ENCODE measurements at places on chromosomes 3 and 15.

GRCh38 chr3:96478496-96478895 lies 335.9 kb upstream of the EPHA6 start:
- DNase-seq, result no peak

DNA sequence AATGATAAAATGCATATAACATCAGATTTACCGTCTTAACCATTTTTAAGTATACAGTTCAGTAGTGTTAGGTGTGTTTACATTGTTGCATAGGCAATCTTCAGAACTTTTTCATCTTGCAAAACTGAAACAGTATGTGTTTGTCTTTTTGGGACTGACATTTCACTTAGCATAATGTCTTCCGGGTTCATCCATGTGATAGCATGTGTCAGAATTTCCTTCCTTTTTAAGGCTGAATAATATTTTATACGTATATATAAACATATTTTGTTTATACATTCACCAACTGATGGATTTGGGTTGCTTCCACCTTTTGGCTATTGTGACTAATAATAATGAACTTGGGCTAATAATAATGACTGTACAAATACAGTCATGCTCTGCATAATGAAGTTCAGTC lies 3.0 kb downstream of the PARP15 start:
- no peak for DNase-seq

GRCh38 chr3:135844386-135844785 lies 121.1 kb upstream of the PPP2R3A start:
- no peak for DNase-seq

DNA sequence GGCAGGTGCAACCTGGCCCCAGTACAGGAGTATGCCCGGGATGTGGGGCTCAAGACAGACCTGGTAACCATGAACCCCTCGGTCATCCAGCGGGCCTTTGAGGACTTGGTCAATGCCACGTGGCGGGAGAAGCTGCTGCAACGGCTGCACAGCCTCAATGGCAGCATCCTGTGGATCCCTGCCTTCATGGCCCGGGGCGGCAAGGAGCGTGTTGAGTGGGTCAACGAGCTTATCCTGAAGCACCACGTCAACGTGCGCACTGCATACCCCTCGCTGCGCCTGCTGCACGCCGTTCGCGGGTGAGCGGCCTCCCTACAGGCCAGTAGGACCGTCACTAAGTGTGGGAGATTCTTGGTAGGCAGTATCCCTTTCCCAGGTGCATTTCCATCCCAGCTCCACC lies 51.0 kb downstream of the ST8SIA2 start:
- DNase-seq, result no peak

GRCh38 chr3:185720326-185720725 lies 104.5 kb downstream of the IGF2BP2 start:
- DNase-seq, result no peak

GRCh38 chr15:43095243-43095642 lies 10.6 kb downstream of the UBR1 start:
- DNase-seq, result no peak

DNA sequence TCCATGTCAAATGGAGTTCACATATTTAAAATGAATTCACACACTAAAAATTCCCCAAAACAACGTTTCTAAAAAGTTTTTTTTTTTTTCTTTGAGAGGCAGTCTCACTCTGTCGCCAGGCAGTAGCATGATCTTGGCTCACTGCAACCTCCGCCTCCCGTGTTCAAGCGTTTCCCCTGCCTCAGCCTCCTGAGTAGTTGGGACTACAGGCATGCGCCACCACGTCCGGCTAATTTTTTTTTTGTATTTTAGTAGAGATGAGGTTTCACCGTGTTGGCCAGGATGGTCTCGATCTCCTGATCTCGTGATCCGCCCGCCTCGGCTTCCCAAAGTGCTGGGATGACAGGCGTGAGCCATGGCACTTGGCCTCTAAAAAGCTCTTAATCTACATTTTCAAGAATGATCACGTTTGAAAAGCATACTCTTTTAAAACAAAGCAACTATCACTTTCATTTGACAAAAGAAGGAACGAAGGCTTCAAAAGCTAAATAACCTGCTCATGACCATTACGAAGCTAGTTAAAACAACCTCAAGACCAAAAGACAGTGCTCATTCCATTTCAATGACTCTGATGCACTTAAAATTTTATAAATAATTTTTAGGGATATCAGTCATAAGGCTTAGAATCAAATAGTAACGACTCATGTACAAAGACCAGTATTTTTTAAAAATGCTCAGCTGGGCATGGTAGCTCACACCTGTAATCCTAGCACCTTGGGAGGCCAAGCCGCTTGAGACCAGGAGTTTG lies 5.5 kb downstream of the UBE3A start:
- no peak for DNase-seq

- DNase-seq, result no peak
Observed at GRCh38 chr3:127456471-127457093, 134.0 kb downstream of the TPRA1 start.

DNA sequence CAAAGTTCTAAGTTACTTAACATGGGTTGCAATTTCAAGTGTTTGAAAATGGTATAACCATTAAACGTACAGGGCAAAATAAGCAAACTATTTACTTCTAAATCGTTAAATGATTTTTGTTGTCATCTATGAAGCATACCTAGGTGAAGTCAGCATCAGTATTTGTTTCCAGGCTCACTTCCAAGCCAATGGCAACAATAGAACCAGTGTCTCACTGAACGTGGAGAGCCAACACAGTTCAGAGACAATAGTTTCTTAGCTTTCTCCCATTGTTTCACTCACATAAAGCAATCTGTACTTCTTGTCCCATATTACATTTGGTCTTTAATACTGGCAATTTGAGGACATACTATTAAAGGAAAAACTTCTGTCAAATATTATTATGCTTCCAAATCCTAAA lies 397.2 kb downstream of the MECOM start:
- no peak for DNase-seq

DNA sequence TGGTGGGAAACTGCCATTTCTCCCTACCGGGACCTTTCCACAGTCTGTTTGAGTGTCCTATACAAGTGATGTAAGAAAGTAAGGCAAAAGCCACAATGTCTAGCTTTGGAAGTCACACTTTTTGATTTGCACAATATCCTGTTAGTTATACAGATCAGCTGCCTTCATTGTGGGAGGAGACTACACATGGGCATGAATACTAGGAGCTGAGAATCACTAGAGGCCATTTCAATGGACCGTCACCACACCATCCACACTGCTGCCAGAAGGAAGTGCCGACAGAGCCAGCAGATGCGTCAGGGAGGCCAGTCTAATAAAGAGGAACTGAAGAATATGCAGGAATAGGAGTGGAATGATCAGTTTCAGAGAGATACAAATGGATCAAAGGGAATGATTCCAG lies 65.8 kb downstream of the SCN11A start:
- no peak for DNase-seq

DNA sequence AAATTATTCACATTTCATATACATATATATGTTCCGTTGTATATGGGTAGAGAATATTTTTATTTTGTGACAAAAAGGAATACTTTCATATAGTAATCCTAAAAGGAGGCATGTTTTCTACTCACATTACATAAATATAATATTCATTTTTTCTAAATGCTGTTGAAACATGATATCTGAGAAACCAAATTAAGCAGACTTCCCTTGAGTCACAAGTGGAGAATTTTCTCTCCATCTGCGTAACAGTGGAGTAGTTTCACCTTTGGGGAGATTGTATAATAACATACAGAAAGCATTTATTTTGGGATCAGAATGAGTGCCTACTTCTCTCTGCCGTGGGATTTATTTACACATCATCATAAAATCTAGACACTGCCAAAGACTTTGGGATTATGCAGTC lies 849.8 kb downstream of the NSUN3 start:
- no peak for DNase-seq

- DNase-seq, result no peak
Observed at GRCh38 chr3:52319921-52320595, 3.9 kb downstream of the DNAH1 start.

GRCh38 chr3:64440498-64440897 lies 215.2 kb upstream of the PRICKLE2 start:
- DNase-seq, result no peak

DNA sequence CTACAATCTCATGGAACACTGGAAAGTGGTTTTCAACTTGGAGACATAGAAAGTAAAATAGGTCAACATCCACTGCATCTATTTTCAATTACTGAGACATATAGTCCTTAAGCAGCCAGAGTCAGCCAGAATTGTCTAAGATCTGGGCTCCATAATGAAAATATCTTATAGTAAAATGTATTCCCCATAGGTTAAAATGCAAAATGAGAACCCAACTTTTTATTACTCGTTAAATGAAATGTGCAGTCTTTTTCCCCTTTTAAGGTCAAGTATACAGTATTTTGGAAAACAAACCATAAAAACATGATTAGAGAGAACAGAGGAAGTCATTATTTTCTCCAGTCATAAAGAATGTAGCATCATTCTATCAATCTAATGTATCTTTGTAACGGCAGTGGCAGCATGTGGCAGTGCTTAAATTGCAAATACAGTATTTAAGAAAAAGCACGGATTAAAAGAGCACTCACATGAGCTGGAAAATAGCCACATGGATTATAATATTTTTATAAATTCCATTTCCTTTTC lies 64.4 kb upstream of the CPB1 start:
- no peak for DNase-seq

DNA sequence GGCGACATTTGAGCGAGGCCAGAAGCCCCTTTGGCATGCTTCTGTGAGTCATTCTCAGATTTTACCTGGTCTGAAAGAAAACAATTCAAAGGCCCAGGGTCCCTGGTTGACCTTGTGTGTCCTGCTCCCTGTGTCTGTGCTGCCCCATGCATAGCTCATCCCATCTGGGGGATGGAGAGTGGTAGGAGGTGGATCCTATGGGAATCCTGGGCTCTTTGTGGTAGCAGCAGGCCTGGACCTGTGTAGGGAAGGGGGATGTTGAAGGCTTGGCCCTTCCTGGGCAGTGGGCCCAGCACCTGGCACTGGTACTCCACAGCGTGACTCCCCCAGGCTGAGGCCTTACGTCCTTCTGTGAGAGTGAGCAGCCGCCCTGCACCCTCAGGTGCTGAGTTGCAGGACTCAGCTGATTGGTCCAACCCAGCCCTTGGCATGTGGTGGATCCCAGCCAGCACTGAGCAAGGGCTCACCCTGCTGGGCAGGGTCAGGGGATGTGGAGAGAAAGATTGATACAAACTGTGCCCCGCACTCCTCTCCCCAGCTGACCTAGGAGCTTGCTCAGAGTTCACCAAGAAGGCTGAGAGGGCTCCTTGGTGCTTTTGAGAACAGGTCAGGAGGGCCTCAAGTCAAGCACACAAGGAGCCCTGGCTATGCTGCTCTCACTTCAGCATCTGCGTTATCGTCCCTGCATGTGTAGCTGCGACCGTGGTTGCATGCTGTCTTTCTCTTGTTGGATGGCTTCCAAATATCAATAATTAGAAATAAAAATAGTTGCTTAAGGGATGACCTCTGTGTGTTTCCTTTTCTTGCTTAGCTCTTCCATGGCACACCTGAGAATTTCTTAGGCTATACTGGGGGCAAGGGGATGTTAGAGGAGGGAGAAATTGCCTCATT lies 21.4 kb upstream of the JMJD7 start:
- no peak for DNase-seq

DNA sequence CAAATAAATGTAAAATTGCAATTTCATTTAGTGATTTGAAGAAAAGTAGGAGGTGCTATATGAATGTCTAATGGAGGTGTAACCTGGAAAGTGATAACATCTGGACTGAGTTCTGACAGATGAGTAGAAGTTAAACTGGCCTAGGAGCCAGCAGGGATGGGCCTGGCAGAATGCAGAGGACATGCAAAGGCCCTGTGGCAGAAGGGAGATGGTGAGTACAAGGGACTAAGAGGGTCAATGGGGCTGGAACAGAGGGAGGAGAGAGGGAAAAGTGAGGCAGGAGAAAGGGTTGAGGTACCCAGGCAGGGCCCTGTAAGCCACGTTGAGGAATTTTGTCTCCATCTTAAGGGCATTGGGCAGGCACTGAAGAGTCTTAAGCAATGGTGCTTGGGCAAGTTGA lies 3.4 kb upstream of the PPP1R14D start:
- DNase-seq, result no peak

GRCh38 chr15:87896936-87897335 lies 359.6 kb downstream of the NTRK3 start:
- no peak for DNase-seq

DNA sequence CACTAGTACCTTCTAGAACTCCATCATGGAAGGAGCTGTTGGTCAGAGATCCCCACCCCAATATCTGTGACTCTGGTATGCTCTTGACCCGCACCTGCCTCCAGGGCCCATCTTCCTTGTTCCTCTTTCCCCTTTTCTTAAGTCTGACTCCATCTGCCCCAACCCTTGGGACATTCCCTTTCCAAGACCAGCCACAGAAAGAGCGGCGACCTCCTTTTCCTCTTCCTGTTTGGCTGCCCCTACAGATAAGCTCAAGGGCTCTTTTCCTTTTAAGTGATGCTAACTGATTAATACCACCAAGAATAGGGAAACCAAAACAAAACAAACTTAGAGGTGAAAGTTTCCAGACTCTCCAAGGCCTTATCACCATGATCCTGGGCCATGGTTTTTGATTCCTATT lies 21.9 kb upstream of the ATP8B4 start:
- no peak for DNase-seq

GRCh38 chr3:139630542-139630941 lies 47.2 kb downstream of the NMNAT3 start:
- DNase-seq, result no peak

DNA sequence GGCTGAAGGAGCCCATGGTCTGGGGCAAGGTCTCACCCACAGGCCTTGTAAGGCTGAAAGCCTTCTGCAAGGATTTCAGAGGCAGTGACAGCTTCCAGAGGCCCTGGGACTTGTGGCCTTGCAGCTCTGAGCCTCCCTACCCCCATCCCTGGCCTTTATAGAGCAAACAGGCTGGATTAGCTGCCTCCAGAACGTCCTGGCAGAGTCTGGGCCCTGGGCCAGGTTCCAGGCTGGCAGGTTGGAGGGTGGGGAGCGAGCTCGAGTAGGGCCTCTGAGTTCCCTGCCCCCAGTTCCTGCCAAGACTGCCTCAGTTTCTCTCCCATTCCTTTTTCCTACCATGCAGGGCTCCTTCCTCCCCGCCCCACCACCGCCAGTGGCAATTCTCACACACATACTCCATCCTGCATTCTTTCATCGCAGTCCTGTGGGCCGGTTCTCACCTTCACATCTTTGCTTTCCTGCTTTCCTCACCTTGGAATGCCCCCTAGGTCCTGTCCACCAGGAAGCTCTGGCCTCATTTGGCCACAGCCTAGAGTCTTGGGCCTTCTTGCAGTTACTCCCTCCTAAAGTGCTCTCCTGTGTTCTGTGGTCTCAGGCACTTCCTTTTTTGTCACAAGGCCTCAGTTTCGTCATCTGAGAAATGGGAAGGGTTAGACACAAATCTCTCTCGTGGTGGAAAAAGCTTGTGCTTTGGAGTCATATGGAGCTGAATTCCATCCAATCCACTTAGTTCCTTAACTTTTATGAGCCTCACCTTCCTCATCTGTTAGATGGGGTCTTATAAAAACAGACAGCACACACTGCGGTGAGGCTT lies 2.7 kb downstream of the LMAN1L start:
- DNase-seq, result no peak

- DNase-seq, result no peak
Observed at GRCh38 chr15:40301467-40302179, 6.1 kb downstream of the PLCB2 start.

- DNase-seq, result no peak
Observed at GRCh38 chr15:60017538-60018520, 13.7 kb downstream of the FOXB1 start.
